ENCODE measurements at places on chromosomes 7 and 10. TPM values are rescaled to one million over a fixed set of nuclear protein-coding genes. Genes with fewer than 3 reads are reported as not detected.

TBRG4 gene
- total RNA-seq: 46.6 TPM

NOBOX gene
- total RNA-seq: not detected

ITIH5 gene
- 0.09 TPM for total RNA-seq

CNTNAP2 gene
- total RNA-seq: not detected

OGDHL gene
- total RNA-seq: under 0.01 TPM

ECD gene
- total RNA-seq: 24.0 TPM

ALOX5 gene
- total RNA-seq: not detected

LOXL4 gene
- total RNA-seq: 14.3 TPM

MSMB gene
- not detected for total RNA-seq

CDH23 gene
- total RNA-seq: 0.25 TPM

PNLIP gene
- not detected for total RNA-seq

TAC1 gene
- total RNA-seq: not detected

EPO gene
- total RNA-seq: not detected

SEC24C gene
- total RNA-seq: 45.2 TPM

SMIM30 gene
- 25.3 TPM for total RNA-seq

SLC13A1 gene
- not detected for total RNA-seq

SLC18A3 gene
- not detected for total RNA-seq

GRCh38 chr10:95693071-95693667 is 558 bp downstream of the TCTN3 start:
- DNase-seq: no peak

DNA sequence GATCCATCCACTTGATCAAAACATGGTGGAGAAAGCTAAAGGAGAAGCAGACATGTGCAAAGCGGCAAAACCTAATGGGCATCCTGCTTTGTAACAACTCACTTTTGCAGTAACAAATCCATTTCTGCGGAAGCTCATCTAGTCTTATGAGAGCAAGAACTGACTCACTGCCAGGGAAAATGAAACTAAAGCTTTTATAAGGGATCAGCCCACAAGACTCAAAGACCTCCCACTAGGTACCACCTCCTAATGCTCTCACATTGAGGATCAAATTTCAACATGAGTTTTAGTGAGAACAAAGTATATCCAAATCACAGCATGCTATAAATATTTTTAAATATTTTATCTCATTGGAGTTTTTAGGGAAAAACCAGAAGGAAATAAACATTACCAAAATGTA is 120.1 kb upstream of the GNAI1 start:
- peak; percentile 54 for DNase-seq

GRCh38 chr7:37714606-37715005 is 31.0 kb downstream of the GPR141 start:
- DNase-seq: no peak

- peak; percentile 5 for DNase-seq
Observed at GRCh38 chr7:119647286-119647685, 625.7 kb upstream of the KCND2 start.

- DNase-seq: no peak
Observed at GRCh38 chr7:25642849-25643248, 414.6 kb upstream of the NPVF start.

DNA sequence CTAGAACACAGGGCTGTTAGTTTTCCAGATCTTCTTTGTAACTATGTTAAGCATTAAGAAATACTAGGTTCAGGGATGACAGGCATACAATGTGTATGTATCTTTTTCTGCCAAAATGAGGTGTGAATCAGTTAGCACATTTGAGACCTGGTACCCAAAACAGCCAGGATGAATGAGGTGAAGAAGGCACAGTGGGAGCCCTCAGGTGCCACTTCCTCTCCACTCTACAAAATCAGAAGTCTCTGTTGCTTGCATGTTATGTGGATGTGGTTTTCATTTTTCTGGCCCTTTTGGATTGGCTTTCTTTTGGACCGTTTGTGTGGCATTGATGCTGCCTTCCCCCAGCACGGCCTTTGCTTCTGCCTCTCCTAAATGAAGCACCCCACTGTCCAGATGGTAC is 15.4 kb upstream of the TBXAS1 start:
- no peak for DNase-seq

GRCh38 chr10:14541379-14541778 is 210.7 kb upstream of the FRMD4A start:
- no peak for DNase-seq

GRCh38 chr7:70355198-70356020 is 757.1 kb downstream of the AUTS2 start:
- DNase-seq: no peak

DNA sequence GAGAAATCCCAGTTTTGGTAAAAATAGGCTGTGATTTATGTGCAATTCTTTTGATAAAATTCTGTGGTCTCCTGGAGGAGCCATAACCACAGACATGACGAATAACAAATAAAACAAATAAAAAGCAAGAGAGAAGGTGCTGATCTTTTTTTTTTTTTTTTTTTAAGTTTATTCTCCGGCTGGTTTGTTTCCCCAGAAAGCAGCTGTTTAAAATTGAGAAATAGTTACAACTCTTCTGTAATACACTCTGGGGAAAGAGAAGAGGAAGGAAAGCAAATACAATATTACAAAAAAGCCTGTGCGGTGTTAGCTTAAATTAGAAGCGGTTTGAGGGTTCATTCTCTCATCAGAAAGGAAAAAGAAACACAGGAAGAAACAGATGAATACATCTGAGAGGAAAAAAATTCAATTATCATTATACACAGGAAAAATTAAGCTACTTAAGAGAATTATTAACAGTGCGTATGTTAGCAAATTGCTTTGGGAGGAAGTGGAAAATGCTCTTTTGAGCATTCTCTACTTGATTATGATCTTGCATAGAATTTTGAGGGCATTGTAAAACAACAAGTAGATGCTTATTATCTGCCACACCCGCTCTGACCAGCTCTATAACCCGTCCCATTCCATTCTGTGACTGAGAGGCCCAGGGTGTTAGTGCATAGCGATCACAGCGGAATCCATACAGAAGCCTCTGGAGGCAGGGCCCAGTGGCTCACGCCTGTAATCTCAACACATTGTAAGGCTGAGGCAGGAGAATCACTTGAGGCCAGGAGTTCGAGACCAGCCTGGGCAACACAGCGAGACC is 40.6 kb upstream of the WAC start:
- no peak for DNase-seq

- DNase-seq: peak; percentile 63
Observed at GRCh38 chr7:28732071-28732869, 225.9 kb downstream of the TRIL start.

- DNase-seq: no peak
Observed at GRCh38 chr10:131006458-131007256, 304.9 kb downstream of the TCERG1L start.

GRCh38 chr10:93604146-93604545 is 3.1 kb upstream of the RBP4 start:
- DNase-seq: no peak

- peak; percentile 53 for DNase-seq
Observed at GRCh38 chr10:87844837-87845623, 18.3 kb downstream of the KLLN start.

DNA sequence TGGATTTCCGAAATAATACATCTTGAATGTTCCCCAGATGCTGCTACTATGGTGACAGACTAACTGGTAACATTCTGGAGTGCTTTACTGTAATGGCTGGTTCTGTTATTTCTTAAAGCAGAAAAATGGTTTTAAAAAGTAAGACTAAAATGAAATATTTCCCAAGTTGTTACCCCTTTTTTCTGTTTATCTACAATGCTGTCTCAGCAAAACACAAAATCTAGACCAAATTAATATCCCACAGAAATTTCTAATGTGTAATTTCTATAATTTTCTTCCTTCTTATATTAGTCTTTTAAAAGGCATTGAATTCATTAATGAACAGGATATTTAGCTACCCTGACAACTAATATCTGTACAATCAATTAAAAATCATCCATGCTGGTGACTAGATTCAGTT is 19.1 kb upstream of the MTERF1 start:
- DNase-seq: no peak

GRCh38 chr7:33495207-33495606 is 365.8 kb downstream of the BBS9 start:
- DNase-seq: peak; percentile 77

GRCh38 chr10:91653219-91653870 is 20.5 kb upstream of the PPP1R3C start:
- DNase-seq: peak; percentile 90

DNA sequence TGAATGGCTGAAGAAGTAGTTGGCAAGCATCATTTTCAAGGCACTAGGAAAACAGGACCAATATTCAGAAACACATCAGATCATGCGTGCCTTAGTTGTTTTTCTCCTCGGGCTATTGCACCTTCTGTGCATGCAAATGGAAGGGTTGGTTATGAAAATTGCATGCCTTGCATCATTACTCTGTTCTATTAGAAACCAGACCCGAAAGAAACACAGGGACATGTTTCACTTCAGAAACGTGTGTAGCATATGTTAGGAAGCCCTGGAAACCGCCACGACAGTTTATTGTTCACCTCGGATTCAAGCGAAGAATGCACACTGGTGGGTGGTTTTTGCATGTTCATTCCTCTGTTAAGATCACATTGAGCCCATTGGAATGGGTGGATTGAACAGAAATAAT is 214.7 kb downstream of the FRMD4A start:
- no peak for DNase-seq

DNA sequence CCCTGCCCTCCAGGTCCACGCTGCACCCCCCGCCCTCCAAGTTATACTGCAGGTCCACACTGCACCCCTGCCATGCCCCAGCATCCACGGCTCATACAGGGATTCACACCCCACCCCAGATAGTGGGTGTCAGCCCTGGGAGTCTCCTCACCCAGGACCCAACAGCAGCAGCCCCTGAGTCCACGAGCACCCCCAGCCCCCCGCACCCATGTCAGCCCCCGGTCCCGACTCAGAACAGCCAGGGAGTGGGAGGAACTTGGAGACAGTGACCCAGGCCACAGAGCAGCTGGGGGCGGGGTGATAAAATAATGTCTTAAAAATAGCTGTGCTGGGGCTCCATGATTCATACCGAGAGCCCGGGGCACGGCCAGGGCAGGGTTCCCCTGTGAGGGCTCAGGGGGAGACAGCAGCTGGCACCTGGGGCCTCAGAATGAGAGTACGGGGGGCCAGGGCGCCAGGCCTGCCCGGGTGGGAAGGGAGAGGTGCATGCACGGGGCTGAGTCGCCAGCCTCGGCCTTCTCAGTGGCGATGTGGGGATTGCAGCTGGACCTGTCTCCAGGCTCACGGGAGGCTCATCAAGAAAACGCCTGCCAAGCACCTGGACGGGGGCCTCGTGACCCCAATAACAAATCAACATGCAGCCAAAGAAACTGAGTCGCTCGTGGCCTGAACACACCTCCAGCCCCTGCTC is 29.8 kb downstream of the ADAP1 start:
- DNase-seq: no peak

GRCh38 chr10:109957092-109957797 is 33.9 kb upstream of the XPNPEP1 start:
- DNase-seq: no peak

DNA sequence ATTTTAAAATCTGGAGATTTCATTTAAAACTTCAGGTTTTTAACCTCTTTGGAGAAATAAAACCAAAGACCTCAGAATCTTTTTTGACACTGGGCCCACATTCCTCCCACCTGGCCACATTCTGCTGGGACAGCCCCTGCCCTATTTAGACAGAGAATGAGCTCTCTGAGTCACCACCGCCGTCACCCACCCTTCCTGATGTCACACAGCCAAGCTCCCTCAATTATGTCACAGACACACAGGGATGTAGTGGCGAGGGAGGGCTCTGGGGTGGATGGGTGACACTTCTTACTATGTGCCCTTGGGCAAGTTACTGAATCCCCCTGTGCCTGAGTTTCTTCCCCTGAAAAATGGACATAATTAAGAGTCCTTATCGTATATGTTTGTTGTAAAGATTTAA is 162.6 kb downstream of the RAB11FIP2 start:
- no peak for DNase-seq

DNA sequence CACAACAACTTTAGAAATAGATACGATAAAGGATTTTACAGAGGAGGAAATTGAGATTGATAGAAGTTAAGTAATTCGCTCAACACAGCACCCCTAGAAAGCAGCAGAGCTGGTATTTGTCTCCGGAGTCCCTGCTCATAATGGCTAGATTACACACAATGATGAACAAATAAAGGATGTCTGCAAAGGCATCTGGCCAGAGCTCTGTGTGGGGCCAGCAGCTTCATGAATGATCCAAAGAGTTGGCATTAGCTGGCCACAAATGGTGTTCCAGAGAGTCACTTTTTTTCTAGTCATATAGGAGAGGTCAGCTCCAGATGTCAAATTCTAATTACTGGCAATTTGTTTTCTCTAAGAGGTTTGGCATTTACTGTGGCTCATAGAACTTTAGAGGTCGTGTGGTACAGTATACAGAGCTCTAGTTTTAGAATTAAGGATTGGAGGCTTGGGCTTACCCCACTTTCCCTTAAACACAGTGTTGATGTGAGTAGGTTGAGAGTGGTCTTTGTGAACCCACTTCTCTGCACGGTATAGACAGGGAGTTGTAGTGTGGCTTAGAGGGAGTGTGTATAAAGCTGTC is 186.2 kb downstream of the BICC1 start:
- DNase-seq: no peak

DNA sequence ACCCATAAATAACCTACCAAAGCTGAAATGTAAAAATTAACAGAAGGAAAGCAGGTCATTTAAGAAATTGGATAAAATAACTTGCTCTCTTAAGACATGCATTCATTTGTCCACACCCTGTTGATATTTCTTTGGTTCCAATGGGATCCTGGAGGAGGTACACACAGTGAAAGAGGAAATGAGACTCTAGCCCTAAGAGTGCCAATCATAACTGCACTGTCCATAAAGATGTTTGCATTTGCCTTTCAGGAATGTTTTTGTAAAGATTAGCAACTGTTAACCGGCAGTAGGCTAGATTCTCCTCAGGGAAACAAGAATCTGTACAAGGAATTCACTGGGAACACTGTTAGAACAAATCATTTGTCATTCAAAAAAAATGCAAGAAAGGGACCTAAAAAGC is 61.0 kb downstream of the MEOX2 start:
- no peak for DNase-seq

- no peak for DNase-seq
Observed at GRCh38 chr10:75762431-75762802, 331.0 kb downstream of the LRMDA start.

- DNase-seq: peak; percentile 85
Observed at GRCh38 chr10:126073606-126074005, 177.2 kb downstream of the FANK1 start.

GRCh38 chr10:110409926-110410325 is 87.8 kb upstream of the DUSP5 start:
- no peak for DNase-seq

- DNase-seq: peak; percentile 76
Observed at GRCh38 chr7:24732646-24733413, 24.4 kb downstream of the GSDME start.

DNA sequence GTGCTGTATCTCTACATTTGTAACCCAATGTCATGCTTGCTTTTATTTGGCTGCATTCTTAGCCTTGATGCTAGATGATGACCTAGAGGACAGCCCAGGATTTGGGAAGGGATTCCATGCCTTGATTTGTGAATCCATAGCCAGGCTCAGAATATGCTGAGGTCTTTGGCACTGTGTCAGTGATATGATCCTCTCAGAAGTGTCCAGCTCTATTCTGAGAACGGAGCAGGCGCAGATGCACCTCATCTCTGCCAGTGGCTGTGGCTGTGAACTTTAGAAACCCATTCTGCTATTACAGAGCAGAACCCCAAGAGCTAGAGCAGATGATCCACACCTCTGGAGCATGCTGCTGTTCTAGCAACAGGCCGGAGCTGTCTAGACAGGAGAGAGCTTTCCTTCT is 212.8 kb downstream of the TRIL start:
- DNase-seq: no peak
